Fibroblast of mammary gland (primary cell): ENCODE measurements at places on chromosomes 6 and 20.

GRCh38 chr20:51861726-51862466 is 59.6 kb upstream of the SALL4 start:
- no peak for DNase-seq

GRCh38 chr6:15506066-15506465 is 156.8 kb downstream of the DTNBP1 start:
- DNase-seq: no peak

GRCh38 chr20:20436689-20437088 is 68.8 kb downstream of the INSM1 start:
- no peak for DNase-seq

GRCh38 chr6:168016176-168016620 is 18.7 kb downstream of the KIF25 start:
- DNase-seq: no peak
